ENCODE measurements at places on chromosomes 5 and 9. TPM values are rescaled to one million over a fixed set of nuclear protein-coding genes. Genes with fewer than 3 reads are reported as not detected.

FREM1 gene
- not detected for total RNA-seq

IDNK gene
- 5.6 TPM for total RNA-seq

FOXD1 gene
- 25.4 TPM for total RNA-seq

SDHA gene
- 92.2 TPM for total RNA-seq

TUSC1 gene
- 5.9 TPM for total RNA-seq

SPATA31C1 gene
- not detected for total RNA-seq

FIBCD1 gene
- total RNA-seq = 16.1 TPM

KCTD16 gene
- 0.01 TPM for total RNA-seq

WNK2 gene
- 3.1 TPM for total RNA-seq

GPRIN1 gene
- 10.3 TPM for total RNA-seq

FOXD4L5 gene
- 0.11 TPM for total RNA-seq

GHR gene
- total RNA-seq = not detected

CDK7 gene
- 79.7 TPM for total RNA-seq

HSPB3 gene
- total RNA-seq = not detected

MARCOL gene
- total RNA-seq = not detected

OMD gene
- total RNA-seq = not detected

C7 gene
- not detected for total RNA-seq

OXCT1 gene
- total RNA-seq = 2.6 TPM

PCA3 gene
- not detected for total RNA-seq

NAIF1 gene
- 7.0 TPM for total RNA-seq

ARL10 gene
- 0.02 TPM for total RNA-seq

DCP2 gene
- total RNA-seq = 10.3 TPM

PCDHB14 gene
- 0.13 TPM for total RNA-seq

SPATA31A3 gene
- not detected for total RNA-seq

EGFLAM gene
- total RNA-seq = 0.26 TPM

QRFP gene
- total RNA-seq = not detected

FGF10 gene
- not detected for total RNA-seq

LRRC19 gene
- total RNA-seq = not detected

CYFIP2 gene
- total RNA-seq = 21.5 TPM

DOK3 gene
- 4.2 TPM for total RNA-seq

RNF183 gene
- not detected for total RNA-seq

EIF4E1B gene
- total RNA-seq = not detected

RMRP gene
- 17.6 TPM for total RNA-seq

GPX3 gene
- total RNA-seq = 12.1 TPM

TMEM252 gene
- not detected for total RNA-seq

MYORG gene
- 6.2 TPM for total RNA-seq

TMEM215 gene
- not detected for total RNA-seq

WDR38 gene
- not detected for total RNA-seq

CARTPT gene
- not detected for total RNA-seq

ANKRD31 gene
- 0.06 TPM for total RNA-seq

NEUROG1 gene
- not detected for total RNA-seq

LCN15 gene
- 0.26 TPM for total RNA-seq

SLCO6A1 gene
- total RNA-seq = not detected

PKD2L2 gene
- not detected for total RNA-seq

ATOX1 gene
- total RNA-seq = 236 TPM

SH3PXD2B gene
- 12.4 TPM for total RNA-seq

KDM3B gene
- total RNA-seq = 40.6 TPM

SKIC3 gene
- total RNA-seq = 24.0 TPM

Data from A549 treated with ZK216348 at 1 μM for 4 hours (cell line).